ENCODE measurements at places on chromosomes 1 and 21.

DNA sequence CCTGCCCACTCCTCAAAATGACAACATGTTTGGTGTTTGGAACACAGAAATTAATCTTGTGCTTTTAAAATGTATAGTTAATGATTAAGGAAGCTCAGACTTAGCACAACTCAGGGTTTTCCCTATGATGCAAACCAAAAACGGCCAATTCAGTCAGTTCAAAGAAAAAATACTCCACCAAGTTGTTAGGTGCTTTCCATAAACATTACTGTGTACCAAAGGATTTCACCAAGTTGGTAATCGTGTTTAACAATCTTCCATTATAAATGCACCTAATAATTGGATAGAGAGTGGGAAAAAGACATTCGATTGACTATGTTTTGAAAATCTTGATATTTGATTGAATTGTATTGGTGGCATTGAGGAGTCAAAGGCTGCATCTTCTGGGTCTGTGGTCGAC is 33.3 kb upstream of the DUSP10 start:
- no peak for DNase-seq

- DNase-seq: peak; percentile 61
These were observed 15.6 kb upstream of the HJV start for GRCh38 chr1:146036965-146037646.

GRCh38 chr1:171663036-171663853 is 10.8 kb upstream of the MYOC start:
- DNase-seq: no peak

- DNase-seq: no peak
These were observed 14.6 kb upstream of the PROX1 start for GRCh38 chr1:213973129-213973528.

- no peak for DNase-seq
These were observed 5.8 kb downstream of the ID3 start for GRCh38 chr1:23553231-23554126.

DNA sequence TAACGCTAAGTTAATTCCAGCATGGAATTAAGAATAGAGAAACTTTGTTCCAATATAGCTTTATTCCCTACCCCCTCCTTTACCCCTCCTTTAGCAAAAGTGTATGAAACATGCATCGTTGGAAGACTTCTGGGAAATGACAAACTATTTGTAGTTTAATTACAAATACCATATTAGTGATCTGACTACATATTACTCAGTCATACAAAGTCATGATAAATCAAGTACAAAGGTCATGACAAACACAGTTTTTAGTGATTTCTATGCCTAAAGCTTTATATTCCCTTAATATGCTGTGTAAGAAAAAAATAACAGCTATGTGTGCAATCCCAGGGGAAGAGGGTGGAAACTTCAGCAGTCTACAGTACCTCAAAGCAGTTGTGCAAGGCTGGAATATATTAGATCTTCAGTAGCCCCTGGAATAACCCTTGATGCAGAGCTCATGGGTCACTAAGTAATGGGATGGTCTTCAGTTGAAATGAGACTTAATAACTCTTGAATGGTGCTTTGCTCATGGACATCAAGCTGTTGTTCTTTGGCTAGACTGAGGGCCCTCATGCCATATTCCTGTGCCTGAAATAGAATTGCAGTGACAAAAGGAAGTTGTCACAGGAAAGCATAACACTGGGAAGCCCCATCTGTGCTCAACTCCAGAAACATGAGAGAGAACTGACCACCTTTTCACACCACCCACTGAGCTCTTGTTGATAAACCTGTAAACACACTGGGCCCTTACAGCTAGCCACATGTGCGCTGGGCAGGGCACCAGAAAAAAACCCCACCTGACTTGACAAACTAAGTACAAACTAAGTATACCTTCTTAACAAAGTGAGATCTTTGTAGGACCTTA is 25.3 kb downstream of the ZMYND12 start:
- no peak for DNase-seq

DNA sequence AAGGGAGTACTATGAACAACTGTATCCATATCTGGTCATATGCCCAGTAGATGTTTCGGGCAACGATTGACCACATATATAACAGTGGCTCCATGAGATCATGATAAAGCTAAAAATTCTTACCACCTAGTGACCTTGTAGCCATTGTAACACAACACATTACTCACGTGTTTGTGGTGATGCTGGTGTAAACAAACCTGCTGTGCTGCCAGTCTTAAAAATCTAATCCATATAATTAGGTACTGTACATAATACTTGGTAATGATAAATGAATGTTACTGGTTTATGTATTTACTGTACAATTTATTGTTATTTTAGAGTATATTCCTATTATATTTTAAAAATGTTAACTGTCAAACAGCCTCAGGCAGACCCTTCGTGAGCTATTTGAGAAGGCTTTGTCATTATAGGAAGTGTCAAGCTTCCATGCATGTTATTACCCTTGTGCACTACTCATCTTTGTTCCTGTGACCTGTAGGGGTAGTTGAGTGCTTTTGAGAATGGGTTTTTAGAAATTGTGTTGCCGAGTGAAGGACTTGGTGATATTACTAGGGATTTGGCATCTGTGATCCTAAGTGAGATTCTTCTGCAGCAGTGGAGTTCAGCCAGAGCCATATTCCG is 23.6 kb downstream of the DIP2A start:
- DNase-seq: no peak

GRCh38 chr1:32969566-32969965 is 5.0 kb upstream of the RNF19B start:
- DNase-seq: no peak
